ENCODE measurements at places on chromosomes 1 and 21.

DNA sequence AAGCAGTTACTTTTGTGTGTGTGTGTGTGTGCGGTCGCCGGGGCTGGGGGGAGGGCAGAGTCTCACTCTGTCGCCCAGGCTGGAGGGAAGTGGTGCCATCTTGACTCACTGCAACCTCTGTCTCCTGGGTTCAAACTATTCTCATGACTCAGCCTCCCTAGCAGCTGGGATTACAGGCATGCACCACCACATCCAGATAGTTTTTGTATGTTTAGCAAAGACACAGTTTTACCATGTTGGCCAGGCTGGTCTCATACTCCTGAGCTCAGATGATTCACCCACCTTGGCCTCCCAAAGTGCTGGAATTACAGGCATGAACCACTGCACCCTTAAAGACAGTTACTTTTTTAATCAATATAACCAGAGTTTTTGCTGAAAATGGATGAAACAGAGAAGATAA is 207.0 kb downstream of the PTPRC start:
- DNase-seq = no peak

GRCh38 chr21:45069711-45070110 is 4.7 kb upstream of the ADARB1 start:
- no peak for DNase-seq

- DNase-seq = no peak
These were observed 57.0 kb downstream of the CNIH3 start for GRCh38 chr1:224673141-224673540.

DNA sequence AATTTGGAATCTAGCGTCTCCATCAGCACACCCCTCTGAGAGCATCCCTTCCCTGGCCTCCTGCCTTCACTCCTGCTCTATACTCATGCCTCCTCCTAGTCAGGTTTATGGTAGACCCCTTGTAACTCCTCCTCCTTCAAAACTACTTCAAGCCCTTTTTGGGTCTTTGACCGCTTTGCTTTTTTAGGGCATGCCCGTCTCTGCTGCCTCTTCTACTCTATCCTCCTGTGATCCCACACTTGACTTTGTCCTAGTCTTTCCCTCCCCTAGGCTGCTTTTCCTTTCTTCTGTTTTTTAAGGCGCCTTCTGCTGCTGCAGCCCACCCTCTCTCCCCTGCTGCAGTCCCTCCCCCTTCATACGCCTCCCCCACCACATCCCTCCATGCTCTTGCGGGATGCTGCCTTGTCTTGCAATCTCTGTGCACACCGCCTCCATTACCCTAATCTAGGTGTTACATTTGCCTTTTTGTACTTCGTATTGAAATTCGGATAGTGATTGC is 1.5 kb downstream of the SNX27 start:
- DNase-seq = no peak

- DNase-seq = no peak
These were observed 64.8 kb downstream of the GPR137B start for GRCh38 chr1:236207121-236207520.

All from vagina (tissue), 2 donors.